ENCODE measurements at places on chromosomes 1 and 21. TPM values are rescaled to one million over a fixed set of nuclear protein-coding genes. Genes with fewer than 3 reads are reported as not detected.

The DEPDC1 gene
- total RNA-seq, result 0.35 TPM

The TTC22 gene
- 0.44 TPM for total RNA-seq

The A3GALT2 gene
- not detected for total RNA-seq

The NR5A2 gene
- total RNA-seq, result 1.4 TPM

The LRRIQ3 gene
- 1.9 TPM for total RNA-seq

The NBPF6 gene
- not detected for total RNA-seq

The PTAFR gene
- 7.9 TPM for total RNA-seq

The IBA57 gene
- total RNA-seq, result 6.2 TPM

The SERBP1 gene
- 159 TPM for total RNA-seq

The HAO2 gene
- 0.64 TPM for total RNA-seq

The NBPF3 gene
- total RNA-seq, result 12.5 TPM
